ENCODE measurements at places on chromosomes 7 and 10.

DNA sequence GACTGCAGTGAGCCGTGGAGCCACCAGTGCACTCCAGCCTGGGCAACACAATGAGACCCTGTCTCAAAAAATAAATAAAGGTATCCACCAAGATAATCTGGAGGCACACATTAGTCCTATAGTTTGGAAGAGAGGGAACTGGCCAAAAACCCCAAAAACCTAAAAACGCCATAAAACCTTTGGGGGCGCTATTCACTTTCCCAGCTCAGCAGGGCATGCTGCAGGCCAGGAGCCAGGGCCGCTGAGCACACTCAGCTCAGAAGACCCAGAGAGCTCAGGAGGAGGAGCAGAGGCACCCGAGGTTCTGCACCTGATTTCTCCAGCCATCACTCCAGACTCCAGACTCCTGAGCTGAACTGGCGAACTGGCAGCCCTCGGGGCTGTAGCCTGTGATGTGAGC, 167.2 kb upstream of the IMMP2L start:
- no peak for DNase-seq

- no peak for DNase-seq
Measured at GRCh38 chr10:111724121-111724520, 459.4 kb downstream of the GPAM start.

DNA sequence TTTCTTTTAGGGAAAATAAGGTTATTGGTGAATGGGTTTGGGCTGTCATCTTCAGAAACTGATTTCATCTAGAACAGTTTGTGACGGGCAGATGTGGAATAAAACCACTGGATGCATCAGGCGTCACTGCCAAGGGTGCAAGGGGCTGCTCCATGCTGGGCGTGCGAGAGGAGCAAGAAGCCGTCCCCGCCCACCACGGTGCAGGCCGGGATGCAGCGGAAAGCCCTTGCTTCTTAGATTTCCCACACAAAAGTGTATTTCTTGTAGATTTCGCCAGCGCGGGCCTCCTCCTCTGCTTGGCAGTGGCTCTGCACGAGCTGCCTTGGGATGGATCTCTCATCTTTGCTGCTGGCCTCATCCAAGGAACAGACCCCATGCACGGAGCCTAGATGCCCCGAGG, 189.3 kb downstream of the CUX1 start:
- DNase-seq: no peak

- DNase-seq: peak; percentile 35
Measured at GRCh38 chr7:24718977-24719491, 38.2 kb downstream of the GSDME start.

DNA sequence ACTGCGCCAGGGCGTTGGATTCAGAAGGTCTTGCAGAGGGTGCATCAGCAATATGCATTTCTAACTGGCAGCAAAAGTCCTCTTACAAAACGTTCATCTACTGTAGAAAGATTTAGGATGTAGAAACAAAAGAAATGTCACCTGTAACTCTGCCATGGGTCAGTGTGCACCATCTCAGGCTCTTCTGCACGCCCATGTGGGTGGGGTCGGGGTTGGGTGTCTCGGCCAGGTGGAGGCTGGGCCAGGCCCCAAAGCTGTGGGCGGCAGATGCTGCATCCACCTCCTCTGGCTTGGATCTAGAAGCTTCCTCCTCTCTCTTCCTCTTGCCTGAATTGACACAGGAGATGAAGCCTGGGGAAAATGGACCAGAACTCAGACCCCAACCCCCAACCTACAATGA, 111.3 kb upstream of the PPP2R2D start:
- no peak for DNase-seq

DNA sequence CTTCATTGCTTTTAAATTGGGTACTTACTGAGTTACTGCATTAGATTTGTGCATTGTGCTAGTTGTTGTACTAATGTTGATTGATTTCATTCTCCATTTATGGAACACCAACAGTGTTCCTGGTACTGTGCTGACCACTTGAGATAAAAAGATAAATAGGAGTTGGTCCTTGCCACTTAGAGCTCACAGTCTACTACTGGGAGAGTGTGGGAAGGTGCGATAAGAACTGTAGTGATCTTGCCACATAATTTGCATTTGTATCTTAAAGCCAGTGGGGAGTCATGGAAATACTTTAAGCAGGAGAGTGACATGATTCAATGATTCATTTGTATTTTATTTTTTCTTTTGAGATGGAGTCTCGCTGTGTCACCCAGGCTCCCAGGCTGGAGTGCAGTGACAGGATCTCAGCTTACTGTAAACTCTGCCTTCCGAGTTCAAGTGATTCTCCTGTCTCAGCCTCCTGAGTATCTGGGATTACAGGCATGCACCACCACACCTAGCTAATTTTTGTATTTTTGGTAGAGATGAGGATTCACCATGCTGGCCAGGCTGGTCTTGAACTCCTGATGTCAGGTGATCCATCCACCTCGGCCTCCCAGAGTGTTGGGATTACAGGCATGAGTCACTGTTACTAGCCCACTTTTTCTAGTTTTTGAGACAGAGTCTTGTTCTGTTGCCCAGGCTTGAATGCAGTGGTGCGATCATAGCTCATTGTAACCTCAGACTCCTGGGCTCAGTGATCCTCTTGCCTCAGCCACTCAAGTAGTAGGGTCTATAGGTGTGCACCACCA, 51.2 kb upstream of the TMEM248 start:
- no peak for DNase-seq

GRCh38 chr10:123573236-123574108, 92.7 kb upstream of the GPR26 start:
- DNase-seq: no peak

- DNase-seq: no peak
Measured at GRCh38 chr7:40977533-40977932, 725.4 kb downstream of the INHBA start.

Data from DMS79 treated with DMSO at 0.1 percent for 48 hours (cell line).